ENCODE measurements at places on chromosomes 2 and 18.

DNA sequence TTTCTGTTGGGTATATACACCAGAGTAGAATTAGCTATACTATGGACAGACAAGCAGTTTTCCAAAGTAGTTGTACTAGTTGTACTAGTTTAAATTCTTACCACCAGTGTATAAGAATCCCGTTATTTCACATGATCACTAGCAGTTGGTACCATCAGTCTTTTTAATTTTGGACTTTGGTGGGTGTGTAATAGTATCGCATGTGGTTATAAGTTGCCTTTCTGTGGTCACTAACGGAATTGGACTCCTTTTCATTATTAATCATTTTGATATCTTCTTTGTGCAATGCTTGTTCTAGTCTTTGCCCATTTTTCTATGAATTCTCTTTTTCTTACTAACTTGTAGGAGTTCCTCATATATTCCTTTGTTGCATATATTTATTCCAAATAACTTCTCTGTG is 89.8 kb downstream of the ASXL2 start:
- no peak for DNase-seq

DNA sequence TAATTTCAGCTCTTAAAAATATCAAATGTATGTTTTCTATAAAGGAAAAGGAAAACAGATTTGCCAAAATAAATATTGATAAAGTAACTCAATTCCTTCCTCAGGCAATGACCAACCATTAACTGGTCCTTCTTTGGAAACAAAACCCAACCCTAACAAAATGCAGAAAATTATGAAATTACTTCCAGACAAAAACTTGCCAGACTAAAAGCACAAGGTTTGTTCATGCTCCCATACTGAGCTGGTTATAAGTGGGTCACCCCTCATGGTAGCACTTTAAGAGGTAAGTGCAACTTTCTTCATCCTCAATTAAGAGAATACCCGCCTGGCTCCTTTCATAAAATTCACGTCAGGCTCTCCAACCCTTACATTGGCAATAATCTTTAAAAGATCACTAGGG is 31.1 kb upstream of the TTC32 start:
- no peak for DNase-seq

- DNase-seq, result peak; percentile 84
Measured at GRCh38 chr2:11123001-11123809, 32.1 kb upstream of the SLC66A3 start.

GRCh38 chr2:164523009-164523408 is 98.3 kb downstream of the GRB14 start:
- DNase-seq, result no peak

GRCh38 chr18:8601277-8602032 is 7.8 kb upstream of the RAB12 start:
- DNase-seq, result no peak

GRCh38 chr18:50293039-50293438 is 5.5 kb upstream of the CXXC1 start:
- no peak for DNase-seq

DNA sequence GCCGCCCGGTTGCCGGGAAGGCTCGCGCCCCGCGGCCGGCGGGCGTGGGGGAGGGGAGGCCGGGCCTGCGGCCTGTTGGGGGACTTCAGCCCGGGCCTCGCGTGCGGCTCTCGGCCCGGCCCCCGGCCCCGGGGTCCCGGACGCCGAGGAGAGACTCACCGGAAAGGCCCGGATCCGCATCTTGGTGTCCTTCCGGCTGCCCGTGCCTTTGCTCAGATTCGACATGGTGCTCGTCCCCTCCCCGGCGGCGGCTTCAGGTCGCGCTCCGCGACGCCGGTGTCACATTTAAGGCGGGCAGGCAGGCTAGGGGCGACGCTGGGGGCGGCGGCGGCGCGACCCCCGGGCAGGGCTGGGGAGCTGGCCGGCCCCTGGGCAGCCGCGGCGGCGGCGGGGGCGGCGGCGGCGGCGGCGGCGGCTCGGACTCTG is 365 bp downstream of the CUL3 start:
- peak; percentile 32 for DNase-seq

GRCh38 chr18:49178321-49178720 is 227.6 kb upstream of the SMAD7 start:
- no peak for DNase-seq

GRCh38 chr18:61949946-61950345 is 57.1 kb upstream of the RNF152 start:
- DNase-seq, result no peak

GRCh38 chr18:46275370-46275769 is 171.2 kb downstream of the HAUS1 start:
- no peak for DNase-seq

GRCh38 chr2:10924441-10924840 is 12.7 kb downstream of the KCNF1 start:
- no peak for DNase-seq

DNA sequence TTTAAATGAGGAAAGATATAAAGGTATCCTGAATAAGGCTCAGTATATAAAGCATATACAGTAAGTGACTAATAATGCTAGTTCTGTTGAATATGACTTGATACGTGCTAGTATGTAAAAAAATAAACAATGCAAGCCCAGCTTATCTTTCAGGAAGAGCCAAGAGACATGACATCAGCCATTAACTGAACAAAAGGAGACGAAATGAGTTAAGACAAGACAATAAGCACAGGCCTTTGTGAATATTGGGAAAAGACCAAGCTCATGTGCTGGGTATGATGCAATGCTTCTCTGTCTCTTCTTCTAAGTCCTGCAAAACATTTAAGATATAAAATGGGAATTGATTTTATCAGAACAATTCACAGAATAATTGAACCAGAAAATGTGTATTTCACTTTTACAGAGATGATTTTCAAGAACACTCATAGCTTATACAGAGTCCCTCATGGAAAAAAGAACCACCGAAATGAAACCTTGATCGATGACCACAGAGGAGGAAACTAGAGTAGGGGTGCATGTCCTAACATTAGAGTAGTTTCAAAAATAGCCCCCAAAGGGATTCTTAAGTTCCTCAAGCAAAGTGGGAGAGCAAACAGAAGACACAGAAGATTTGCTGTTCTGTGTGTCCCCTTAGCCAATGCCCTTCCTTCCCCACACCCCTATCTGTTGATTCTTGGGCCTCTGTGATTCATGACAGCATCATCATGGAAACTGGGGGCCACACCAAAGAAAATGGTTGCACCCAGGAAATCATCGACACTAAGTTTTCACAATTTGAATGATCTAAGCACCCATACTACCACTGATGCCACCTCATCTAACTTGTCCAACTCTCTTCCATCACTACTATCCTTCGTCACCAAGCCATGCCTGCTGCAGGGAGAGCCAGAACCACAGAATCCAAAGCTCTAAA is 68.0 kb upstream of the CRIM1 start:
- DNase-seq, result no peak

DNA sequence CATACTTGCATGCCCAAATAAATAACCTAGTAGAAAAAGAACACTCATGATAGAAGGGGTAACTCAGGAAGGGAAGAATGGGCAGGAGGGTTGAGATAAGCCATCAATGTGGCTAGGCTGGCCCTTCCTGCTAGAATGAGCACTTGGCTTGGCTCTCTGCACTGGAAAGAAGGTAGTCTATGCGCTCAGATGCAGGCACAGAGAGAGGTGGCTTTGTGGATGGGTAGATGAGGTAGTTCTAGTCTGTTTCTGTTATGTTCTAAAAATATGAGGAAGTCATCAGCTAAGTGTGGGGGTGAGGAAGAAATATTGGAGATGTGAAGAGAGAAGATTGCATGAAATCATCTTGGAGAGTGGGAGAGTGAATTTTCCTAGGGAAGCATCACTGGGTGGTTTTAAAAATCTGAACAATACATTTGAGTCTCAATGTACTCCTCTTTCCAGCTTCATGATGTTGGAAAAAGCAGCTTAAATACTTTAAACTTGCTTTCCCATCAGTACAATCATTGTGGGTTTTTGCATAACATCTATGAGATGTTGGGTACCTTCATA is 357.1 kb downstream of the CNTNAP5 start:
- DNase-seq, result no peak

DNA sequence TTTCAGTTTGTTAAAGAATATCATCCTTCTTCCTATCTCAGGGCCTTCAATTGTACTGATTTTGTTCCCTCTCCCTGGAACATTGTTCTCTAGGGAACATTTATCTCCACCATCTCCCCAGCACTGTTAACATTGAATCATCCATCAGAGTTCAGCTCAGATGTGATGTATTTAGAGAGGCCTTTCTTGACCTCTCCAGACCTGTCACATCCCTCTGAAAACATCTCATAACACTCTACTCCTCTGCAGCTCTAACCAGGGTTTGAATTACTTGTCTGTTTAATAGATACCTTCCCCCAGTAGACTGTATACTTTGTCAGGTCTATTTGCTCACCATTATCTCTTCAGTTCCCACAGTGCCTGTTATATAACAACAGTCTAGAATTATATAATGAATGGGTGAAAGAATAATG is 98.6 kb downstream of the GALNT1 start:
- no peak for DNase-seq

- DNase-seq, result no peak
Measured at GRCh38 chr18:67513280-67513679, 3.2 kb downstream of the DSEL start.

All from DMS79 treated with DMSO at 0.1 percent for 48 hours (cell line).